ENCODE measurements at places on chromosomes 12 and 14.

DNA sequence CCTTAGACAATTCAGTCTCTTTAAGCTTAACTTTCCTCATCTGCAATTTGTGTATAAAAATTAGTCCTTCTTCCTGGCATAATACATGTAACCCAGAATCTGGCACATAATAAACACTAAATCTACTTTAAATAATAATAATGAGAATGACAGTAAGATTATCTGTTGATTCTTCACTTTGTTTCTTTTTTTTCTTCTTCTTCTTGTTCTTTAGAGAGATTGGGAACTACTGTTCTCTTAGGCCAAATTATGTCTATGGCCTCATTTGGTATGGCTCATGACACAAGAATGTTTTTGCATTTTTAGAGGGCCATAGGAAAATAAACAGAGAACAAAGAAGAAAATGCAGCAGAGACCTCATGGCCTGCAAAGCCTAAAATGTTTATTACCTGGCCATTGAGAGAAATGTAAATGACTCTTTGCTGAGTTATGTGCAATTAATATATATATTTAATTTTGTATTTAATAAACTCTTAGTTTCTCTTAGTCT lies 275.8 kb downstream of the SLC6A15 start:
- DNase-seq = no peak

DNA sequence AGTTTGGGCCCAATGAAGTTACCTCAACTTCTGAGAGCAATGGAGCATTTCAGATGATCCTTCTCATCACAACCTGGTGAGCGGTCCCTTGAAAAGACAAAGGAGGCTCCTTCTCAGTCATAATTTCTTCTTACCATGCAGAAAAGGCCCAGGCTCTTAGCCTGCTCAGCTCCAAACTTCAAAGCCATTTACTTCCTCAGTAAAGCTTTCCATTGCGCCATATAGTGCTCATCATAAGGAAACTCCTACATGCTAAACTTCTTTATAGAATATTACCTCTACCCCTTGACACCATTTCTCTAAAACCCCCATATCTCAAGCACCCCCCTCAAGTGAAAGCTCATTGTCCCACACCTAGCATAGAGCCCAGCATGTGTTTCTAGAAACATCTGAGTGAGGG lies 127.1 kb downstream of the GTF2A1 start:
- no peak for DNase-seq

DNA sequence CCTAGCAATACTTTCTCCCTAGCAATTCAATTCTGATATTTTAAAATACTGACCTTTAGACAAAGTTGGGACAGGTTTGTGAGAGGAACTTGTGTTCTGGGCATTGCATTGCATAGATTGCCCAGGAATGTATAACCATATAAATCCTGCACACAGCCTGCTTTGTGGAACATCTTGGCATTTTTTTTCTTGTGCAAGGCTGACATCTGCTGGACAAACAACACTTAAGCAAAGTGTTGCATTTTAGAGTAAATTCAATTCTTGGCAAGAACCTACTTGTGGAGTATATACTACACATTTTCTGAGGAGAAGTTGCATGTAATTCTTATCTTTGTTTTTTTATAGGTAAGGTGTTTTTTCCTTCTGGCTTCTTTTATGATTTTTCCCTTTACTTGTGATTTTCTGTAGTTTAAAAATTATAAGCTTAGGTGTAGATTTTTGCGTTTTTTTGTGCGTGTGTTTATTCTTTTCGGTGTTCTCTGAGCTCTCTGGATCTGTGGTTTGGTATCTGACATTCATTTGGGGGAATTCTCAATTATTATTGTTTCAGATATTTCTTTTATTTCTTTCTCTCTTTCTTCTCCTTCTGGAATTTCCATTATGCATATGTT lies 26.4 kb downstream of the TESPA1 start:
- DNase-seq = peak; percentile 39

DNA sequence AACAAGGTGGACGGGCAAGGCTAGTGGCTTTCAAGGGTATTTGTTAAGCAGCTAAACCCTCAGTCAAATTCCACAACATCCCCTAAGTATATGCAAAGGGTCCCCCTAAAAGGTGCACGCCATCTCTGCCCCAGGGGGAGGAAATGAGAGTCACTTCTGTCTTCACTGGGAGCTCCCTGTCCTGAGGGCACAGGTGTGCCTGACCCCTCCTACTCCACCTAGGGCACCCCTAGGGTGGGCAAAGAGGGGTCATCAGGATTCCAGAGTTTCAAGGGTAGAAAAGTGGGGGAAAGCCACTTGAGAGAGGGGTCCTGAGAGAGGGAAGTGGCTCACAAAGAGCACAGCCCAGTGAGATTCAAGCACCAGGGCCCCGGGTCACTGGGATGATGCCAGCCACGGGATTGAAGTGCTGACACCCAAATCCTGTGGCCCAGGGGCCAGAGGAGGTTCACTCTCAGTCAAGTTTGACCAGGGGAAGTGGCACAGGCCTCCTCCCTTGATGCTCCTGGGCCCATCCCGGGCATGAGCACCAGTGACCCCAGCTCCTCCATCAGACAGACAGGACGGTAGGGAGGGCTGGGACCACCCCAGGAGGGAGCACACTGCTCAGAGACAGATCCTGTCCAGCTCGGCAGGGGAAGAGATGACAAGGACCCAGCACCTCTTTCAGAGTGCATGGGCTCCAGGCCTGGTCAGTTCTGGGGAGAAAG lies 82.3 kb upstream of the BCL11B start:
- DNase-seq = no peak

DNA sequence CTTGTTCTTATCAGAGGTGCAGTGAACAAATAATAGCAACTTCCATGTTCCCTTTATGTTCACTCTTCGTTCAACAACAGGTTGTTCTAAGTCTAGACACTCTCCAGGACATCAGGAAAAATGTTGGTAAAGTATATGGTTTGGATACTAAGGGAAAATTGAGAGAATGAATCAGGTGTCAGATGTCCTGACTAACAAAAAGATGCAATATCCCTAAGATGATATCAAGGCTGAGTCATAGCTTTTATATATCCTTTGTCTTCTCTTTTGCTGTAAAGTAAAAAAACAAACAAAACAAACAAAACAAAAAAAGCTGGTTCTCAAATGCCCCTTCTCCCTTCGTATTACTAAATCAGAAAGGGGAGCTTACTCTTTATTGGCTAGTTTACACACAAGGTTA lies 11.1 kb downstream of the GLIPR1L1 start:
- DNase-seq = no peak

- DNase-seq = no peak
Measured at GRCh38 chr14:69055999-69056788, 77.1 kb upstream of the ACTN1 start.

GRCh38 chr12:117821480-117822175 lies 147.2 kb downstream of the KSR2 start:
- DNase-seq = no peak

- no peak for DNase-seq
Measured at GRCh38 chr14:65444230-65444629, 31.7 kb downstream of the FUT8 start.
